Activated naive CD8-positive, alpha-beta T cell treated with anti-CD3 and anti-CD28 coated beads, Interleukin-2, amount 10 ng/mL, durations not matched to agents 7 days and 5 days (primary cell): ENCODE measurements at places on chromosomes 2 and 18. TPM values are rescaled to one million over a fixed set of nuclear protein-coding genes. Genes with fewer than 3 reads are reported as not detected.

GALNT14 gene
- total RNA-seq = not detected

BABAM2 gene
- total RNA-seq = 50.7 TPM

SCG2 gene
- total RNA-seq = not detected

LRRTM4 gene
- not detected for total RNA-seq

FER1L5 gene
- total RNA-seq = not detected

REG3A gene
- total RNA-seq = not detected

GALNT5 gene
- total RNA-seq = not detected
